Activated effector memory CD4-positive, alpha-beta T cell treated with Interleukin-2 at 50 U/mL for 16 hours (primary cell): ENCODE measurements at places on chromosomes 16 and 17.

- DNase-seq = peak; percentile 78
These were observed 12.7 kb upstream of the STAC2 start for GRCh38 chr17:39238311-39238972.

- DNase-seq = no peak
These were observed 153.0 kb upstream of the FOXF1 start for GRCh38 chr16:86357303-86357702.

DNA sequence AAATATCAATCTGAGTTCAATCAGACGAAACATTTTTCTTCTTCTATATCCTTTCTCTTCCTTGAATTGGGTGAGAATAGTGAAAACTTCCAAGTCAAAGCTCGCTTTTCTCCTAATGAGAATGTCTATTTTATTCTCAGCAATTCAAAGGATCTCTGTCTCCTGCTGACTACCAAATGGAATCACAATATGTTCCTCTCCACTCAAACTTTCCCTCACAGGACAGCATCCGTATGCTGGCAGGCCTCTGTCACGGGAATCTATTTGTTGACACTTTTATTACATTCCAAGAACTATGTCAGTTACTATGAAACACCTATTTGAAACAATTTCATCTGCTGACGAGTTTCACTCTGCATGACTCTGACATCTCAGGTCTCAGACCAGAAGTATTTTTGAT lies 1196.6 kb downstream of the CDH11 start:
- no peak for DNase-seq

- no peak for DNase-seq
These were observed 42.5 kb downstream of the PSME3IP1 start for GRCh38 chr16:57143149-57143921.

DNA sequence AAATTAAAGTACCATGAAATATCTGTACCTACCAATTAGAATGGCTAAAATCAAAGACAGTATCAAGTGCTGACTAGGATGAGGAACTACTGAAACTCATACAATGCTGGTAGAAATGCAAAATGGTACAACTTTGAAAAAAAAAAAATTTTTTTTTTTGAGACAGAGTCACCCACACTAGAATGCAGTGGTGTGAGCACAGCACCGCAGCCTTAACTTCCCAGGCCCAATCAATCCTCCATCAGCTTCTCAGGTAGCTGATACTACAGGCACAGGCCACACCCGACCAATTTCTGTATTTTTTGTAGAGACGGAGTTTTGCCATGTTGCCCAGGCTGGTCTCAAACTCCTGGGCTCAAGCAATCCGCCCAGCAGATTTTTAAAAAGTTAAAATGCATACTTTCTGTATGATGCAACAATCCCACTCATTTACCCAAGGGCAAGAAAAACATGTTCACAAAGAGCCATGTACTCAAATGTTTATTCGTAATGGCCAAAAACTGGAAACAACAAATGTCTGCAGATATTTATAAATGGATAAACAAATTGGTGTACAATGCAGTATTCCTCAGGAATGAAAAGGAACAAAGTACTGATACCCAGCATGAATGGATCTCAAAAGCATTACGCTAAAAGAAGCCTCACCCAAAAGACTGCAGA lies 8.7 kb downstream of the SMURF2 start:
- DNase-seq = no peak

DNA sequence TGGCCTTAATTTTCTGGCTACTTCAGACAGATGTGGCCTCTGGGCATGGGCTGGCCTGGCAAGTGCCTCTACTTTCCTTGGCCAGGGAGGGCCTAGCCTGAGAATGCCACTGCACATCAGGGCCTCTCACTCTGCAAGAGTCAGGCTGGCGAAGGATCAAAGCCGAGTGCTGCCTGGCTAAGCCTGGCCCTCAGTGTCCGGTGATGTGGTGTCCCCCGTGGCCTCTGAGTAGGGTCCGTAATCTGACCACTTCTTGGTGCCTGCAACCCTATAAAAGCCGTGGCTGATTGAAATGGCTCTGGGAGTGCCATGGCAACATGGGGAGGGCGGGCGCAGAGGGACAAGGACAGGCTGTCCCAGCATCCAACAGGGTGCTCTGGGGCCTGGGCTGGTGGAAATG lies 30.2 kb downstream of the TBX4 start:
- no peak for DNase-seq

DNA sequence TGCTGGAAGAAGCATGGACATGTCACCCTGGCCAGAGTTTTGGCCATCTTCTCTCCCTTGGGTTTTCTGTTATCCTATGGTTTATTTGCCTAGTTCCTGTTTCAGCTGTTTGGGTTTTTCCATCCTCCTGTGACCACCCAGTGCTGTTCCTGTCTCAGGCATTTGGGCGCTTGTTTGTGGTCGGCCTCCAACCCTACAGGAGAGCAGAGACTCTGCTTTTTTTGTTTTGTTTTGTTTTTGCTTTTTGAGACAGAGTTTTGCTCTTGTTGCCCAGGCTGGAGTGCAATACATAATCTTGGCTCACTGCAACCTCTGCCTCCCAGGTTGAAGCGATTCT lies 3.3 kb upstream of the ZC3H7A start:
- no peak for DNase-seq

GRCh38 chr17:46841561-46842379 lies 9.6 kb upstream of the WNT9B start:
- no peak for DNase-seq

DNA sequence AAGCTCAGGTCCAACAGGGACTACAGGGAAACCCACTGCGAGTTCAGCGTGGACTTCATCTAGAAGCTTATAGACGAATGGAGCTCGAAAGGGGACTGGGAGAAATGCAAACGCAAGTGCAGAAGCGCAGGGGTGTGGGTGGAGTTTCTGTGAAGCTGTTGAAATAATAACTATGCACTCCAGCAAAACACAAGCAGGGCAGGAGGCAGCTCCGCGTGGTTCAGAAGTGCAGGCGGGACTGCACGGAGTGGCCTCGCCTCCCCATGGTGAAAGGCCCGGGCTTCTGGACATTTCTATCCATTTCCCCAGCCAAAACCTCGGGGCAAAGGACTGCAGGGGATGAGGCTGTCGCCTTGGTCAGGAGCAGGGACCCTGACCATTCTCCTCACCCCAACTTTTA lies 74.5 kb downstream of the ZNF423 start:
- no peak for DNase-seq

DNA sequence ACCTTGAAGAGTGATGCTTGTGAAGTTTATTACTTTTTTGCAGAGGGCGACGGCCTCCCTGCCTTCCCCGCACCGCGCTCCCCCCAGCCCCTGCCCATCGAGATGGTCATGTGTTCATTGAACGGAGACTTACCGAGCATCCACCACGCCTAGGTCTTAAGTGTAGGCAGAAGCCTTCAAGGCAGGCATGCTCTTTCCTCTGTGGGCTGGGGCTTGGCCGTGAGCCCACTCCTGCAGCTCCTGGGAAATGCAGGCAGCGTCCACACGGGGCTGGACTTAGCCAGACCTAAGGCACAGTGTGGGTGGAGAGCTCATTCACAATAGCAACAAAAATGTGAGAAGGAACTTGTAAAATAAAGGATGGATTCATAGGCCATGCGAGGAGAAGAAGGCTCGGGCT lies 19.2 kb downstream of the RNF213 start:
- no peak for DNase-seq

DNA sequence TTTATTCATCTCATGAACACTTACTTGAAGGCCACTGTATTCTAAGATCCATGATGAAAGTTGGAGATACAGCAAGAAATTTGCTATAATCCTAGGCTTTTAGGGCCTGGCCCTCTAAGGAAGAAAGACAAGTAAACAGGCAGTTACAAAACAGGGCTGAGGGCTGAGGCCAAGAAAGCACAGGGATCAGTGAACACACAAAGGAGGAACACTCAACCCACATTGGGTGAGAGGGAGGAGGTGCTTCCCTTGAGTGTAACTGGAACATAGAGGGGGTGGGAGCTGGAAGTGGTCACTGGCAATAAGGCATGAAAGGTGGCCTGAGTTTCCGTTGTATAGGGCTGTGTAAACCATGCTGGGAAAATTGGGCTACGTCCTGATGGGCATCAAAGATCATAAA lies 112.2 kb downstream of the ZNF18 start:
- no peak for DNase-seq

GRCh38 chr16:89014403-89015230 lies 37.6 kb upstream of the CBFA2T3 start:
- DNase-seq = no peak

- no peak for DNase-seq
These were observed 1.1 kb upstream of the PLEKHG4 start for GRCh38 chr16:67277999-67278772.

- DNase-seq = no peak
These were observed 58.1 kb downstream of the SMURF2 start for GRCh38 chr17:64603987-64604386.

DNA sequence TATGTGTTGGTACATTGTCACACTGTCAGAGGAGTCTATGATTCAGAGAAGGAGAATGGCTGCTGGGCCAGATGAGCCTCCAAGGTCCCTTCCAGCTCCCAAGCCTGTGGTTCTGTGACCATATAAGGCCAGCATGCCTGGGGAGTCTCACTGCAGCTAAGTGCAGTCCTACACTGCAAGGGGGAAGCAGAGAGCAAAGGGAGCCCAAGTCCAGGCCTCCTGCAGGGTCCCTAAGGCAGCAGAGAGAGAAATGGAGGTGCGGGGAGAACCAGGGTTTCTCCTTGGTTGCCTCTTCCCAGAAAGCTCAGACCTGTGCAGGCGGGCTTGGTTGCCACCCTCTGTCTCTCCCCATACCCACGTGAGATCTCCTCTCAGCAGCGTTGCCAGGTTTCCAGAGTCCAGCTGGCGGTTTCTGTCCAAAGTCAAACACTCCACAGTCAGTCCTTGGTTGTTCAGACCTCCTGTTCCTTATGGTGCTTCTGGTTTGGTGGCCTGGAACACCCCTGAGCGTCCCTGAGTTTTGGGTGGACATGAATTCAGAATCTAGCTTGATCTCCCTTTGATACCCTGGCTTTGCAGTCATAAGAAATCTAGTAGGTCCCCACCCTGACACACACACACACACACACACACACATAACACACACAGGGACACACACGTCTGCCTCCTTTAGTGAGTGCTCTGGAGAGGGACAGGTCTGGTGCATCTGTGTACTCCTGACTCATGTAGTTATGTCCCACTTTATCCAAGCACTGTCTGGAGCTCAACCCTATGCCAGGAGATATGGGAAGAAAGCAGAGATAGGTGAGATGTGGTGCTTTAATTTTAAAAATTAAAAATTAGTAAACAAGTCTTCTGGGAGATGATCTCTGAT lies 78.8 kb downstream of the GNAO1 start:
- DNase-seq = no peak

DNA sequence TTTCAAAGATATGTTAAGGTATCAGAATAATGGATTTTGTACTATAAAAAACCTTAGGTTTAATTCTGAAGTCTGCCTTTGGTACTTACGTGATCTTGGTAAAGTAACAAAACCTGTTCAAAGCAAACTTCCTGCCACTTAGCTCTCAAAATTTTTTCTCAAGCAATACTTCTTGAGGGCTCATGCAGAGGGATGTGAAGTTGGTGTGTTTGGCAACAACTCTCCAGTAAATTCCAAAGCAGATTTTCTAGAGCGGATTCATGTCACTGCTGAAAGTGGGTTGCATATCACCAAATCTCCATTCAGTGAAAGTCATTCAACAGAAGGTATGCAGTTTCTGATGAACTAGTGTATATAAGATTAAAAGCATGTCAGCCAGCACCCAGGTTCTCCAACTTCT lies 856.7 kb downstream of the CDH8 start:
- DNase-seq = no peak

- no peak for DNase-seq
These were observed 9.5 kb downstream of the CYB5D2 start for GRCh38 chr17:4152471-4152870.

GRCh38 chr17:59377410-59377809 lies 46.0 kb downstream of the YPEL2 start:
- DNase-seq = no peak

DNA sequence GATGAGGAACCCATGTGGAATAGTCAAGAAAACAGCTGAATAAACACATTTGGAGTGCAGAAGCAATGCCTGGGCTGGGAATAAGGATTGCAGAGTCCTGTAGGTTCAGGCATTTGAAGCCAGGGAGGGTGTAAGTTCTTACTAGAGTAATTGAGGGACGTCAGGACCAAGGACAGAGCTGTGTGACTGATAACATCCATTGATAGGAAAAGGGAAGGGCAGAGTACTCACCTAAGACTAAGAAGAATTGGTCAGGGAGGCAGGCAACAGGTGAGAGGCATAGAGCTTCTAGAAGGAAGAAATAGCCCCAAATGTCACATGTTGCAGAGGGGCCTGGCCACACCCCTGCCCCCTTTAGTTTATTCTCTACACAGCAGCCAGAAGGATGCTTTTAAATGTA lies 79.8 kb upstream of the TMEM132E start:
- DNase-seq = no peak

DNA sequence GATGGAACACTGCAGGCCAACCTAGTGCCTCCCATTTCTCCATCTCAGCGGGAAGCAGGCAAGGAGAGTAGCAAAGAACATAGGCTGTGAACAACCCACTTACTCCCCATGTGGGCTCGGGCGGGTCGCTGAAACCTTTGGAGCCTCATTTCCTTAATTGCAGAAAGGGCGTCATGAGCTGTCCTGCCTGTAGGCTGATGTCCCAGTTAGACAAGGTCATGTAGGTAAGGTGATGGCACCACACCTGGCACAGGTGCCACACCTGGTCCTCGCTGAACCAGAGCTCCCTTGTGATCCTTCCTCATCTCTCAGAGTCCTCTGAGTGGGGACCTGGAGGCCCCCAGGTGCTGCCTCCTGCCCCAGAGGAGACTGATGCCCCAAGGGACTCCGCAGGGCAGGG lies 22.9 kb downstream of the ABCC3 start:
- DNase-seq = no peak

DNA sequence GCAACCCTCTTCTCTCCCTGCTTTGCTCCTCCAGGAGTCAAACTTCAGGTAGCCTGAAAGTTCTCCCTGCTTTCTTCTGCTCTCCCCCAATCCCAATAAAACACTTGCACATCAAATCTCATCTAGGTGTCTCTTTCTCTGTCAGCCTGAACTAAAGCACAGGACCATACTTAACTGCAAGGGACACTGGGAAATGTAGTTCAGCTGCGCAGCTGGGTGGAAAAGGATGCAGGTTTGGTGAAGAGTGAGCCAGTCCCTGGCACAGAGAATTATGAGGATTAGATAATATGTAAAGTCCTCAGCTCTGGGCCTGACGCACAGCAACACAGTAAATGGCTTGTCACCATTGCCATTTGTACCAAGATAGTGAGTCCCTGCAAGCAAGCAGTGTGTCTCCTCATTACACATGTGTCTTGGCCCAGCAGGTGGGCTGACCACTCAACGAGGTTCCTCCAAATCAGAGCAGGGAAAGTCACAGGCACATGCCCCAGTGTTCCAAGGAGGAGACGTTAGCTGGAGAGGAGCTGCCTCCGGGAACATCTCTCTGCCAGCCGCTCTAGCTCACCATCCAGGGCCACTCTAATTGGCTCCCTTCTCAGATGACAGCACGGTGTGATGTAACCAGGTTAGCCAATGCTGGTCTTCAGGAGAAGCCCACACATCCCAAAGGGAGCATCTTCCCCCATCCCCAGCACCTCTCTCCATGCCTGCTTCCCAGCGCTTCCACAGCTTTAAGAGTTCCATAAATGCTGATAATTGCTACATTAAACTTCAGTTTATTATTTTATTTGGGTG lies 29.7 kb upstream of the IRX3 start:
- no peak for DNase-seq
